Stimulated activated CD8-positive, alpha-beta memory T cell treated with anti-CD3 and anti-CD28 coated beads, Interleukin-4, amount 100 ng/mL, for 1 hour (primary cell): ENCODE measurements at places on chromosomes 5 and 9.
A peak's percentile ranks its signal among the peaks of the same experiment; 100 is the strongest.

GRCh38 chr9:9950813-9951212, 662.0 kb downstream of the PTPRD start:
- DNase-seq = no peak

DNA sequence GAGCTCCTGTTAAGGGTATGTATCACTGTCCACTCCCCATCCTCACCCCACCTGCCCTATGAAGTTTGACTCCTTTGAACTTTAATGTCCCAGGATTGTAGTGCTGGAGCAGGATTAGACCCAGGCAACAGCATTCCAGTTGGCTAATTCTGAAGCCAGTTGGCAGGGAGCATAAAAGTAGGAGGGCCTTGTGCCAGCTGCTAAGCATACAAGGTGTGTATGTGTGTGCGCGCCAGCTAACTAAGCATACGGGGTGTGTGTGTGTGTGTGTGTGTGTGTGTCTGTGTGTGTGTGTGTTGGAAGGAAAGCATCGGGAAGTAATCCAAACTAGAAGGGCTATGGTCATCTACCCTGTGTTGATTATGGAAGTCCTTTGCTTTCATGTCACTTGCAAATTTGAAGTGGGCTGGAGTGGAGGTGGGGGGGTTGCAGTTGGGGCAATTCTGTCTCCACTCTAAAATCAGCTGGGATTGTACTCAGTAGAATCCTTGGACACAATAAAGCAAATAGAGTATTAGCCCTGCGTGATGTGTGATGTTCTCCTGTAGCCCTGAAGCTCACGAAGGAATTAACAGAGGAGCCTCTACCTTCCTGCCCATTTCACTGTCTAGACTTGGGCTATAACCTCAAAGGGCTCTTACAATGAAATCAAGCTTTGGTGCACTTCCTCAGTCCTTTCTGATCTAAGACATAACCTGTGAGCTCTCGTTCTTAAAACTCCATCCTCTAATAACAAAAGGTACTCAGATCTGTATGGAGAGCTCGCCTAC, 26.9 kb downstream of the HMGCR start:
- DNase-seq = no peak

GRCh38 chr9:15007698-15008097, 97.5 kb upstream of the FREM1 start:
- no peak for DNase-seq

- DNase-seq = no peak
These were observed 120.3 kb upstream of the SPATA31C2 start for GRCh38 chr9:88258601-88259000.

DNA sequence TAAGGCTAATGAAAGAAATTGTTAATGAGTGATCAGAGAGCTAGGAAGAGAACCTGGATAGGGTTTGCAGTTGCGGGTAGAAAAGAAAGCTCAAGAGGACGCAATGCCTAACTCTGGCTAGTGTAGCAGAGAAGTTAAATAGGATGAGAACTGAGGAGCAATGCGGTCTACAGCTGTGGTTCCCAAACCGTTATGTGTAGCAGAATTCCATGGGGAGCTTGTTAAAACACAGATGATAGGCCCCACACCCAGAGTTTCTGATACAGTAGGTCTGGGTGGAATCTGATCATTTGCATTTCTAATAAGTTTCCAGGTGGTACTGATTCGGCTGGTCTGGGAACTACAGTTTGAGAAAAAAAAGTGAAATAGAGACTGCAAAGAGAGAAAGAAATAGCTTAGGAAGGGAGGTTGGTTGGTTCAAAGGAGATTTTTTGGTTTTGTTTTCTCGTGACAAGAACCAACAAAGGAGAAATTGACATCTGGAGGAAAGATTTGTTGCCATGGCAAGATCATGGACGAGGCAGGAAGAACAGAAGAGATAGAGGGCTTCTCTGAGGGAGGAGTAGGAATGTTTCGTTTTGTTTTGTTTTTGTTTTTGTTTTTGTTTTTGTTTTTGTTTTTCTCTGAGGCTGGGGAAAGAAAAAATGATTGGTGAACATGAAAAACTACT, 276.1 kb downstream of the ARRDC3 start:
- DNase-seq = no peak

DNA sequence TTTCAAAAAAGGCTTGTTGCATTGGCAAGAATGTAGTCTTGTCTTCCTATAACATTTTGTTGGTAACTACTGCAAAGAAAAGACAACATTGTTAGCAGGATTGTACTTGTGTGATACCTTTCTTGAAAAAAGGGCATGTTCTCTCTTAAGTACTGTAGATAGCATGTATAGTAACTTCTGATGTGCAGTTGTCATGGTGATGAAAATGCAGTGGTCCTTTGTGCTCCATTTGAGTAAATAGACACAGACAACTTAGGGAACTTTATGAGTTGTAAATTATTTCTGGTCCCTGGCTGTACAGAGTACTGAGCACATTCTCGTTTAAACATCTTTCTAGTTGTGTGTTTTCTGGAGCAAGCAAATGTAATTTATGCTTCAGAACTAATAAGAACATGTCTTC, 103.3 kb downstream of the CD180 start:
- no peak for DNase-seq

DNA sequence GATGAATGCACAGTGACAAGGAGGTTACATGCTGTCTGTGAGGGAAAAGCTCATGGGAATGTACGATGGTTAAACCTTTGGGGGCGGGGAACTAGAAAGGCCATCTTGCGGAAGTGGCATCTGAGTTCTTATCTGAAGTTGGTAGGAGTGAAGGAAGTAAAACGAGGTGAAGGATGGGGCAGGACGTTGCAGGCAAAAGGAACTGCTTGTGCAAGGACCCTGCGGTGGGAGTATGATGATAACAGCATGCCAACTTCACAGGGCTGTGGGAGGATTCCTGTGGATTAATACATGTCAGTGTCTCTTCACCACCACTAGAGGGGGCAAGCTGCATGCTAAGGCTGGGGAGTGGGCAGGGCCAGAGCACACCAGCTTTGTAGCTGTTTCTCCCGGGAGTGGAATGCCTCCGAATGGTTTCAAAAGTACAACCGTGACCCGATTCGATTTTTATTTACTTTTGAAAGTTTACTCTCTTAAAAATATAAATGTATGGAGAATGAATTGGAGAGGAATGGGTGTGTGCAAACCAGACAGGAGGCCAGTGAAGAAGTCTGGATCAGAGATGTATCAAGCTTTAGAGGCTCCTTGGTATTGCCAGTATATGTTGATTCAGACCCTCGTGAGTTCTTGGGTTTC, 62.5 kb downstream of the CYFIP2 start:
- DNase-seq = peak; percentile 23

DNA sequence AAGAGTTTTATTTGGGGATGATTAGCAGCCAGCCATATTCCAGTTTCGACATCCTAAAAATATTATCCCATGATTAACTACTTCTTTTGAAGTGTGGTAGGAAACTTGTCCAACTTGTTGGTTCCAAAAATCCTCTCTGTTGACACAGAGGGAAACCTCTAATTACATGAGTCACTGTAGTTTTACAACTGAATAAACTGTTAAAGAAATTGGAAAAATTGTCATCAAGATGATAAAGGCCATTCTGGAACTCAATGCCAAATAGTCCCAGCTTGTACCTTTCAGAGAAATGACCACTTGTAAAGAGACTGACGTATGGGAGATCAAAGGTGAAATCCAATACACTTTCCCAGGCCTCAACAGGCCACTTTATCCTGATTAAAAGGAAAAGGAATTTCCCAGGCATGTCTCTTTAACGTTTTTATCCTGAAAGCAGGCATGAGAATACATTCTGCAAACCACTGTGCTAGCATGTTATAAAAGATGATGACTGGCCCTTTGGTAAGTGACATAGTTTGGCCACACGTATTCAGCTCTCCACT, 261.6 kb downstream of the GLIS3 start:
- DNase-seq = no peak

DNA sequence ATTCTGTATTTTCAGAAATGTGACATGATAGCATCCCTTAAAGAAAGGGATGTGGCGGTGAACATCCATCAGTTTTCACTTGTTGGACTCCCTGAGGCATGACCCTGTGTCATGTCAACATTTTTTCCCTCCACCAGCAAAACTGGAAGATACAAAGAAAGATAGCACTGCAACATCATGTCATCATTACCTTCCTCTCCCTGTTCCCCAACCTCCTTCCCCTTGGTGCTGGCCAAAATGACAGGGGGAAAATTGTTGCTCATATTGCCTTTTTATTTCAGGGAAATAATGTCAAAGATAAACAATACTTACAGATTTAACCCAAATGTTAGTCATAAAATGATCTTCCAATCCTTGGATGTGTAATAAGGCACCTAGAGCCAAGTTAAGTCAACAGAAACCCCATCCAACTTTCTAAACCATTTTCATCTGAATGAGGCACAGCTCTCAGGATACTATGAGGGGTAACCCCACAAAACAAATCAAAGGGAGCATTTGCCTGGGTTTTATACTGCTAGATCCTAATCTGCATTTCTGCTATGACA, 644.3 kb downstream of the ACTL7B start:
- no peak for DNase-seq

DNA sequence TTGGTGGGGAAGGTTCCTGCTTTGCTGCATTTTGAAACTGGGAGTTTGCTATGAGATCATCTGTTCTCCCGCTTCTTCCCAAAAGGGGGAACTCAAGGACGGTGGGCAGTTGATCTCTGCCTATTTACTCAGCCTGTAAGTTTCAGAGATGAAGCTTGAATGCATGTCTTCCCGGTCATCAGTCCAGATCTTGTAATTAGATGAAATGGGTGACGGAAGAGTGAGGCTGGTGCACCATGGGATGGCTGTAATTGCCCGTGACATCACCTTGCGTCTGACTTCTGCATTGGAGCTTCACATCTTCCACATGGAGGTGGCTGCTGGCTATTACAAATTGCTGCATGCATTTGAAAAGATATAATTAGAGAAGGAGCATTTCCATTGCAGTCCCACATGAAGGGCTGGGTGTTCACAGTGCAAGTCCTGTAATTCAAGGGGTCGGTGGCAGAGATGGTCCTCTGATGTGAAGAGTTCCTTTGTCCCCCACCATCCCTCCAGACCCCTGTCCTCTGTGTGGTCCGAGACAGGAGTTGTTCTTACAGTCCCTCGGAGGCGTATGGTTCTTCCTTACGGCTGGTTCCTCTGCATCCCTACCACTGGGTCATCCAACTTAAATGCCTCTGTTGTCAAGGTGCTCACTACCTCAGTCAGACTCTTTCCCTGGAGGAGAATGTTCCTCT, 72.9 kb downstream of the ZNF618 start:
- DNase-seq = no peak

DNA sequence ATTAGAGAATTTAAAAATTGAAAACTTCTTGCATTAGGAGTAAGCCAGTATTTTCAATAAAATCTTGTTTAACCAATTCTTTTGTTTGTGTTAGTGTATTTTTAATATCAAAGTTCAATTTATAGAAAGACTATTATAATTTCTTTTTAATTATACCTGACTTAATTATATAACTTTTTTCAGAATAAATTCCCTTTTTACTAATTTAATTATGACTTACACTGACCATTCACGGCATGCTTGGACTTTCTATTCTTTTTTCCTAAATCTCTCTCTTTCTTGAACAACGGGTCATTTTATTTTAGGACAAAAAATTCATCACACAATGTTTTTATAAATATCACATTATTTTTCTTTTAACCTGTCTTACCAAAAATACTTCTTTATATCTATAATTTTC, 555.3 kb upstream of the PTGER4 start:
- no peak for DNase-seq

- DNase-seq = no peak
These were observed 103.5 kb upstream of the APC start for GRCh38 chr5:112634166-112634565.

DNA sequence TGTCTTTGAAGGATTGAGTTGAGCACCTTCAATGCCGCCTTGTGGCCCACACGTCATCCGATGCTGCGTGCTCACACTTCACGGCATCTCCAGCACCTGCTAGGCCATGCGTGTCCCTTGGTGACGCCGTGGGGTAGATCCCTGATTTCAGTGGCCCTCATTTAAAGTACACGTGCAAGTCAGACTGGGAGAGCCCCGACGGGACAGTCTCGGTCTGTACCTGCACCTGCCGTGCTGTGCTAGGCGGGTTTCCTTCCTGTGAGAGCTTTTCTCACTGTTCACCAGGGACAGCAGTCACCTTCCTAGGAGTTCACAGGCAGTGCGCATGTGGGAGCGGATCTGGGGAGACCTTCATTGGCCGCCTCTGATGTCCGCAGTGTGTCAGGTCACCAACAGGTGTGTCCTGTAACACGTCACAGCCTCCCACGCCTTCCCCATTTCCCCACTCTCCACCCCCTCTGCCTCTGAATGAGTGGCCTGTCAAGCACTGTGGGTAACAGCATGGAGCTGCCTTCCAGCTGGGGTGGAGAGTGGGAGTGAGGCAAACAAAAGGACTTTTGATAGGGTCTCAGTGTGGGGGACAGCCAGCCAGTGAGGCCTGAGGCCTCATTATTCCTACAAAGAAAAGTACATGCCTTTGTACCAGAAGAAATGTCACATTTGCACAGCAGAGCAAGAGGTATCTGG, 236.4 kb downstream of the FANCC start:
- no peak for DNase-seq

- no peak for DNase-seq
These were observed 6.8 kb downstream of the ETF1 start for GRCh38 chr5:138536215-138536614.

DNA sequence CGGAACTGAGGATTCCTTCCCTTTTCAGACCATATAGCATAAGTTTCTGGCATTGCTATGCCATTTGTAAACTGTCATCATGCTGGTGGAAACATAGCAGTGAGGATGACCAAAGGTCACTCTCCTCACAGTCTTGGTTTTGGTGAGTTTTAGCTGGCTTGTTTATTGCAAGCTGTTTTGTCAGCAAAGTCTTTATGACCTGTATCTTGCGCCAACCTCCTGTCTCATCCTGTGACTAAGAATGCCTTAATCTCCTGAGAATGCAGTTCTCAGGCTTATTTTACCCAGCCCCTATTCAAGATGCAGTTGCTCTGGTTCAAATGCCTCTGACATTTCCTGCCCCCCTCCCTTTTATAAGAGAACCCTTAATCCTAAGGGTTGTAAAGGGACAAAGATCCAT, 26.7 kb upstream of the GRIA1 start:
- DNase-seq = no peak

DNA sequence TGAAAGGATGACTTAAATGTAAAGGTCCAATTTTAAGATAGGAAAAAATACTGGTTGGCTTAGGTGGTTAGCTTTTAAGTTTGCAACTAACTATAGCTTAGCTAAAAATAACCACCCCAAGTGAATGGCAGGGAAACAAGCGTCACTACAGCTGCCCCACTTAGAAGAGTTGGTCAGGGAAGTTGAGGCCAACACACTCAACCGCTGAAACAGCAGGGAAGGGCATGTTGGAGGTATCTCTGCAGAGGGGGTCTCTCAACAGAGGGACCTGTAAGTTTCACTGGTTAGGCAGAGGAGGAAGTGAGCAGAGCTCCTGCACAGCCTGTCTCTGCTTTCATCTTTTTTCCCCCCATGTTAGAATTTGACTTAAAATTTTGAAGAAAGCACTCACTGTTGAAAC, 75.3 kb downstream of the LHFPL2 start:
- no peak for DNase-seq

DNA sequence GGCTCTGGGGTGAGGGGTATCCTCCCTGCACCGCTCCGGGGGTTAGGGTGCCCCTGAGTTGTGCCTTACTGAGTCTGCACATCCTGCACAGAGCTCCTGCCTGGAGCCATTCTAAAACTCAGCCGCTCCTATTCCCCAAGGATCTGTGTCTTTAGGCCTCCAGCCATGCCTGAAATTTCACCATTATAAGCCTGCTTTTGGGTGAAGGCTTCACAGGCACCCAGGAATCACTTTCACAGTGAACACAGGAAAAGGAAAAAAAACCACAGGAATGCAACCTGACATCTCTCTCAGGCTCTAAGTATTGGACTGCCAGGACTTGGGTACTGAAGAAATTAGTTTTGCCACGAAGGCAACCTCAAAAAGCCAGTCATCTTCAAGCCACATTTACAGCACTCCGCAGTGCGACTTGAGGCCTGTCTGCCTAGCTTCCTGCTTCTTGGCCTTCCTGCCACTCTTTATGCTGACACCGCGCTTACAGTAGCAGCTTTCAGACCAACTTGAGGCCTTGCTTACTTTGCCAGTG, 30.9 kb downstream of the GALNT10 start:
- no peak for DNase-seq
